T-helper 17 cell (primary cell): ENCODE measurements at places on chromosomes 13 and 19. TPM values are rescaled to one million over a fixed set of nuclear protein-coding genes. Genes with fewer than 3 reads are reported as not detected.

NLRP4 gene
- not detected for total RNA-seq

WDR88 gene
- not detected for total RNA-seq

ATP4A gene
- total RNA-seq: not detected

TNFAIP8L1 gene
- total RNA-seq: 14.9 TPM

AP2A1 gene
- total RNA-seq: 43.3 TPM

- DNase-seq: no peak
These were observed 32.4 kb upstream of the EIF3G start for GRCh38 chr19:10152100-10152499.

- no peak for DNase-seq
These were observed 156.6 kb downstream of the FOXO1 start for GRCh38 chr13:40509876-40510275.

GRCh38 chr13:106306748-106307277 is 228.6 kb downstream of the EFNB2 start:
- no peak for DNase-seq

DNA sequence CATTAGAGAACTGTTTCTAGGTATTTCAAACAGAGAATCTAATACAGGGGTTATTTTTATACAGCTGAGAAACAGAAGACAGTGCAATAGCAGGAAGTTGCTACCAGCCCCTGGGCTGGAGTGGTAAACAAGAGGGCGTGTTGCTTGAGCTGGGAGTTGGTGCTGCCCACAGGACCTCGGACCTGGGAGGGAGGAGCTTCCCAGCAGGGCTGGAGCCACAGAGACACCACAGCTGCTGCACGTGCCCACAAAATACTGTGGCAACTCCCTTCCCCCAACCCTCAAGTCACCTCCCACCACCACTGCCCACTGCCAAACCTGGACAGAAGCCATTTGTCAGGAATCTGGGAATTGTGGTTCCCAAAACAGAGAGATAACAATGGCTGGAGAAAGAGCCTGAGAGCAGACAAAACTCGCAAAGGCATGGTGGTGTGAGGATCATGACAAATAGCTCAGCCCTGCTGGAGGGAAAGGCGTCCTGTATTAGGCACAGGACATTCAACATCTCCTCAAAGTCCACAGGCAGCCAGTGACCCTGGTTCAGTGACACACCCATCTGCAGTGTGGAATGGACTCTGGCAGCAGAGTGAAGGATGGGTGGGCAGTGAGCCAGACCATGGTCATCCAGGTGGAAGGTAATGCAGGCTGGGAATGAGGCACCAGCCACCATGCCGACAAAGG is 57.2 kb downstream of the SPATA13 start:
- DNase-seq: no peak

DNA sequence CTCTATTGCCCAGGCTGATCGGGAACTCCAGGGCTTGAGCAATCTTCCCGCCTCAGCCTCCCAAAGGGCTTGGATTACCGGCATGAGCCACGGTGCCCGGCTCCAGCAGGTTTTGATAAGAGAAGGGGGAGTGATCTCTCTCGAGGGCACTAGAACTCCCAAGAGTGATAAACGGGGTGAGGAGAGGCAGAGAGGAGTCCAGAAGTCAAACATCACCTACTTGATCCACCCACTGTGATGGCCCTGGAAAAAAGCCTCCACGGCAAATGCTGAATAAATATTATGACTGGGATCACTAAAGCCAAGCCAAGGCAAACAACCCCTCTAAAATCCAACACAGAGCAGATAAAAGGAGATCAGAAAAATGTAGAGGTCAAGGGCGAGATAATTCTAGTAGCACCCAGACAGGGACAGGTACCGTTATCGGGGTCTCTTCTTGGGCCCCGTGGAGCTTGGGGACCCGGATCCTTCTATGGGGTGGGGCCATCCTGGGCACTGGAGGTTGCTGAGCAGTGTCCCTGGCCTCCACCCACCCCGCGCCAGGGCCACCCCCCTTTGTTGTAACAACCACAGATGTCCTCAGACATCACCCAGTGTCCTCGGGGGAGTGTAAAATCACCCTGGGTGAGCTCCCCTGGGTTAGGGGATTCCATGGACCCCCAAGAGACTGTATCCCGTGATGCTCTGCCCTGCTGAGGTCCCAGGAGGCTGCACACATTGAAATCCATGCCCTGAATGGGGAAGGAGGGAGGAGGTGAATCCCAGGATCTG is 3.7 kb upstream of the CREB3L3 start:
- DNase-seq: no peak

- DNase-seq: no peak
These were observed 1.0 kb upstream of the GTF2F1 start for GRCh38 chr19:6393983-6394412.

- DNase-seq: no peak
These were observed 17.2 kb downstream of the RASA3 start for GRCh38 chr13:114115191-114115671.

DNA sequence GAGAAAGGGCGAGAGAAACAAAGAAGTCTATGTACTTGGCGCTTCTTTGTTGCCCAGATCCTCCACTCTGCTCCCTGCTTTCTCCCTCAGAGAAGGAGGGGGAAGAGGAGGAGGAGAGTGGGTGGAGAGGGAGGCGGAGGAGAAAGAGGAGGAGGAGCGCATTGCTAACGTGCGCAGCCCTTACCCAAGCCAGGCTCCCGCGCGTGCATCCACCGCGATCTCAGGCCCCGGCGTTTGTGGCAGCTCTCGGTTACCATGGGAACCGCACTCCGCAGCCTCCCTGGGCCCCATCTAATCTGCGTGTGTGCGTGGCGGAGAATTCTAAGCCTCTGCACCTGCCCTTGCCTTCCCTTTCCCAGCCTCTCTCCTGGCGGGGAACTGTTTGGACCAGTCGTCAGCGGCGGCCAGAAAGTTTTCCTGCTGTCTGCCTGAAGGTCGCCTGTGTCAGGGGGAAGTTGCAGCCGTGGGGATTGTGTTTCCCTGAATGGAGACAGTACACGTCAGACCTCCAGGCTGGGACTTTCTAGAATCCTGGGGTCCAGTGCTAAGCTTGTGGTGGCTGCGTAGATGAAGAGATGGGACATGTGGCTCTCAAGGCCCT is at the start of gene ERICH6B:
ERICH6B (minus strand) TSS at position 239 of the 601 bp plus-strand sequence. CDS start 18,734 bp downstream, outside the sequence.
- no peak for DNase-seq
